ENCODE measurements at places on chromosomes 6 and 20.

DNA sequence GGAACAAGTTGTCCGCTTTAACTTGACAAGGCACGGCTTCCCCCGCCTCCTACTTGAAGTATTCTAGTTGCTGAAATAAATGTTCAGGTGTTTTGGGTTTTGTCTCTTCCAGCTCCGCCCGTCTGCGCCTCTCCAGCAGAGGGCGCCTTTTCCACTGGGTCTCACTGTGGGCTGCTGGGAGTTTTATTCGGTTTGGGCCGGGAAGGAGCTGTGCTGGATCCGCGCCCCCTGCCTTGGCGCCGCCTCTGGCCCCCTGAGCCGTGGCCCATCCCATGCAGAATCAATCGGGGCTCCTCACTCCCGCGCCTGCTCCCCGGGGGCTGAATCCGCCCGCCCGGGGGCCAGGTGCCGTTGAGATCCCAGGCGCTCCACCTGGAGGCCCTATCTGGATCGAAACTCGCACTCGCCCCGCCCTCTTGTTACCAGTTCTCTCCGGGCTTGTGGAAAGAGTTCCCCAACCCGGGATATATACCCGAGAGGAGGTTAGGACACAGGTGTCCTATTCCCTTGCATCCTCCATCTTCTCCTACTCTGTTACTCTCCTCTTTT is 51.0 kb upstream of the TCF21 start:
- DNase-seq, result peak; percentile 51

DNA sequence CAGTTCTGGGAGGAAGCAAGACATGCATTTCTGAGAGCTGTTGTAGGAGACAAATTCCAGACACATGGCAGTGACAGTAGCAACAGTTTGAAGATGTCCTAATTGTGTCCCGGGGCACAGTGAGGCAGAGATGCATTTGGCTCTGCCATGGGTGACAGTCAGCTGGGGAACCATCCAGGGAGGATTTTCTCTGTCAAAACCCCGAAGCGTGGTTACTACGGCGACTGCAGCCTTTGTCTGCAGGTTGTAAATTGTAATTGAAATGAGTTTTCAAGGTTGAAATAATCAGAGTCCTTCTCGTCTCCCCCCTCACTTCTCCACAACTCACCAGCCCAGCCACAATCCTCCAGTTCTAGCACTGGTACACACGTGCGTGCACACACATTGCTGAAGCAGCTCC is 100.1 kb downstream of the GRM4 start:
- peak; percentile 33 for DNase-seq

DNA sequence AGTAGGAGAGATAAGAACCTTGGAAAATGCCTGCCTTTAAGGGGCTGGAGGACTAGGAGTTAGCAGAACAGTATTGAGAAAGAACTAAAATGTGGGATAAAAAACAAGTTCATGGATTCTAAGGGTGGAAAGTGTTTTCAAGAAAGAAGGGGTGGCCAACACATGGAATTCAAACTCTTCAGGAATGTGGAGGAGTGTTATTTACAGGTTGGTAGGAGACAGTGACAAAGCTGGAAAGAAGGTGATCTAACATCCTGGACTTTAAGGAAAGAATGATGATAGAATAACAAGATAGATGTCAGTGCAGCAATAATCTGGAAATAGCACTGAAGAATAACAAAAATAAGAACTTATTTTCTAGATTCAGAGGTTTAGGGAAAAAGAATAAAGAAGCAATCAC is 54.0 kb upstream of the TNFRSF21 start:
- no peak for DNase-seq

DNA sequence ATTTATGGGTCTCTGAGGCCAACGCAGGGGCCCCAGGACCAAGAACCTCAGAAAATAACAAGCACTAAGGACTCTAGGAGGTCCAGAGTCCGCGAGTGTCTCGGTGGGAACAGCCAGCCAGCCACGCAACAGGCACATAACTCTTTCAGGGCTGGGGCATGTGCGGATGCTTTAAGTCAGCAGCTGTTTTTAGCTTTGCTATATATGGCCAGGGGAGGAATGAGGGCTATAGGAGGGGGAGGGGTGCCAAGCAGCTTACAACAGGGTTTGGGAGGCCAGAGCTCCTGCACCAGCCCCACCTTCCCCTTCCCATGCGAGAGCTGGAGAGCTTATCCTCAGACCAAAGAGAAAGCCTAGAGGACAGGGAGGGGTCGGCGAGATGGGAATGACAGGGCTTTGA is 6.2 kb downstream of the JPH2 start:
- DNase-seq, result no peak

DNA sequence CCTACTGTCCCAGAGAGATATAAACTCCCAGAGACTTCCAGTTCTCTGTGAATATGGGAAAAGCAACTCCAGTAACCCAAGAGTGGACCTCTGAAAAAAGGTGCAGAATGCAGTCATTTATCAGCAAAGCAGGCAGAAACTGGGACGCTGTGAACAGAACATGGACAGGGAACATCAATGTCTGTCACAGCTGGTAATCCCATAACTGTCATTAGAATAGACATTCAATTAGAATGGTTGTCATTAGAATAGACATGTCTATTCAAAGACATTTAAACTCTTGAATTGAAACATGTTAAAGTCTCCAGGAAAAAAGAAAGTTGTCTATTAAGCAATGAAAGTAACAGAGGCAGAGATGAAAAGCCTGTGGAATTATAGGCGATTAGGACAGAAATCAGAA is 302.1 kb downstream of the BTBD3 start:
- no peak for DNase-seq

- no peak for DNase-seq
These were observed 34.1 kb downstream of the PRPH2 start for GRCh38 chr6:42688281-42688680.

DNA sequence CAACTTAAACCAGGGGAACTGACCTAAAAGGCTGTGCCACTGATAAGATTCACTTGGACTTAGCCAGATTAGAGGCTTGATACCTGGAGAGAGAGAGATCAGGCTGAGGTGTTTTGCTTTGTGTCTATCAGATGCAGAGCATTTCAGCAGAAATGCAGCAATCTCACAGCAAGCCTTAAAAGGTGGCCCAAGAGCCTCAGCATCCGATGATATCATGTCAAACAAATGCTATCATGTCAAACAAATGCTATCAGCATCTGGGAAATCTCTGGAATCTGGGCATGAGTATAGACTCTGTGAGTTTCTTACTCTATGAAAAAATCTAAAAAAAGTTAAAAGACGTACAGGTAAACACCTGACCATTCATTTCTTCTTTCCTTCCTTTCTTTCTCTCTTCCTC is 718.9 kb downstream of the EYS start:
- no peak for DNase-seq

- DNase-seq, result no peak
These were observed 227.2 kb downstream of the ZMYND8 start for GRCh38 chr20:47129306-47129705.

- peak; percentile 39 for DNase-seq
These were observed 26.0 kb downstream of the PTGIS start for GRCh38 chr20:49541733-49542513.
